T-helper 17 cell (primary cell): ENCODE measurements at places on chromosomes 11 and 22. TPM values are rescaled to one million over a fixed set of nuclear protein-coding genes. Genes with fewer than 3 reads are reported as not detected.

Gene CFAP300
- total RNA-seq, result not detected

Gene SSTR3
- 2.1 TPM for total RNA-seq

Gene TOP3B
- total RNA-seq, result 49.5 TPM

Gene NLRP14
- total RNA-seq, result not detected

Gene CCDC116
- total RNA-seq, result not detected

Gene OR5B21
- 0.32 TPM for total RNA-seq

Gene HTR3A
- total RNA-seq, result not detected

Gene FAM83F
- 1.6 TPM for total RNA-seq

Gene OR10G8
- total RNA-seq, result not detected

Gene OR52N2
- not detected for total RNA-seq

Gene FAM111B
- 2.0 TPM for total RNA-seq

Gene CNTN5
- total RNA-seq, result not detected

Gene OR11H1
- not detected for total RNA-seq

Gene EHBP1L1
- 152 TPM for total RNA-seq

Gene PAMR1
- not detected for total RNA-seq

Gene KRTAP5-2
- total RNA-seq, result not detected

Gene SCGB1A1
- total RNA-seq, result not detected

Gene PDGFD
- total RNA-seq, result not detected

Gene CALCB
- 0.62 TPM for total RNA-seq

Gene GVQW3
- total RNA-seq, result 1.7 TPM

Gene GTSE1
- total RNA-seq, result 0.57 TPM

Gene RASL10A
- total RNA-seq, result 0.92 TPM

Gene TMEM191C
- total RNA-seq, result 2.0 TPM

Gene HYLS1
- 3.3 TPM for total RNA-seq

Gene SLC1A2
- total RNA-seq, result not detected

Gene PDE2A
- 4.9 TPM for total RNA-seq

Gene PLAAT5
- 0.60 TPM for total RNA-seq

Gene SUN2
- 426 TPM for total RNA-seq

Gene MPZL3
- 24.5 TPM for total RNA-seq

Gene APOBEC3A
- total RNA-seq, result 0.70 TPM

Gene NPTXR
- total RNA-seq, result 2.6 TPM

Gene CST6
- not detected for total RNA-seq

Gene UQCC3
- total RNA-seq, result 2.6 TPM

Gene SHISA8
- not detected for total RNA-seq

Gene ELMOD1
- not detected for total RNA-seq

Gene TTC28
- 1.9 TPM for total RNA-seq

Gene MS4A7
- total RNA-seq, result 4.7 TPM

Gene HORMAD2
- total RNA-seq, result not detected

Gene OR4S2
- not detected for total RNA-seq

Gene SCGB2A2
- total RNA-seq, result not detected

Gene TRIM44
- 41.2 TPM for total RNA-seq

Gene C11orf97
- total RNA-seq, result not detected

Gene GPR83
- 0.22 TPM for total RNA-seq

Gene USP2
- total RNA-seq, result 1.7 TPM

Gene GRIK4
- 0.05 TPM for total RNA-seq

Gene SSH3
- 12.8 TPM for total RNA-seq

Gene DDTL
- 2.4 TPM for total RNA-seq

Gene OR52H1
- total RNA-seq, result not detected

Gene RFPL3
- not detected for total RNA-seq

Gene BARX2
- total RNA-seq, result not detected

Gene GRAP2
- total RNA-seq, result 113 TPM

Gene PPME1
- 17.8 TPM for total RNA-seq

Gene DGCR6L
- total RNA-seq, result 29.2 TPM

Gene IGSF9B
- 43.8 TPM for total RNA-seq

Gene RIN1
- total RNA-seq, result 1.9 TPM

Gene ANGPTL5
- total RNA-seq, result not detected

Gene MUC2
- total RNA-seq, result not detected

Gene P4HA3
- not detected for total RNA-seq

Gene SUSD2
- total RNA-seq, result 0.80 TPM
